ENCODE measurements at places on chromosomes 6 and 20.

DNA sequence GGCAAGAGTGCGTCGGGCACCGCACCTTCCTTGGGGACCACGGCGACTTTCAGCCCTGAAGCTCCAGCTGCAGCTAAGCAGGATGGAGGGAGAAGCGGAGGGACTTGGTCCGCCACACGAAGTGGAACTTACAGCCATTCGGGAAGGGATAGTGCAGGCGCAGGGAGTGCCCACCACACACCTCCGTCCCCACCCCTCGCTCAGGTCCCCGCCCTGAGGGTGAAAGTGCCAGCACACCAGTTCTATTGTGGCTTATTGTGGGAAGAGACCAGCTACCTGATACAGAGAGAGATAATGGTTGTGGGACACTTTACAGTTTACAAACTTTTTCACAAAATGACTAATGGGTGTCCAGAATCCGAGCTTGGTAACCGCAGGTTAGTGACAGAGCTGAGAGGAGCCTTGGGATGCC, 76.1 kb downstream of the IRF4 start:
- no peak for DNase-seq

- no peak for DNase-seq
These were observed 26.4 kb downstream of the LY86 start for GRCh38 chr6:6614983-6615349.

DNA sequence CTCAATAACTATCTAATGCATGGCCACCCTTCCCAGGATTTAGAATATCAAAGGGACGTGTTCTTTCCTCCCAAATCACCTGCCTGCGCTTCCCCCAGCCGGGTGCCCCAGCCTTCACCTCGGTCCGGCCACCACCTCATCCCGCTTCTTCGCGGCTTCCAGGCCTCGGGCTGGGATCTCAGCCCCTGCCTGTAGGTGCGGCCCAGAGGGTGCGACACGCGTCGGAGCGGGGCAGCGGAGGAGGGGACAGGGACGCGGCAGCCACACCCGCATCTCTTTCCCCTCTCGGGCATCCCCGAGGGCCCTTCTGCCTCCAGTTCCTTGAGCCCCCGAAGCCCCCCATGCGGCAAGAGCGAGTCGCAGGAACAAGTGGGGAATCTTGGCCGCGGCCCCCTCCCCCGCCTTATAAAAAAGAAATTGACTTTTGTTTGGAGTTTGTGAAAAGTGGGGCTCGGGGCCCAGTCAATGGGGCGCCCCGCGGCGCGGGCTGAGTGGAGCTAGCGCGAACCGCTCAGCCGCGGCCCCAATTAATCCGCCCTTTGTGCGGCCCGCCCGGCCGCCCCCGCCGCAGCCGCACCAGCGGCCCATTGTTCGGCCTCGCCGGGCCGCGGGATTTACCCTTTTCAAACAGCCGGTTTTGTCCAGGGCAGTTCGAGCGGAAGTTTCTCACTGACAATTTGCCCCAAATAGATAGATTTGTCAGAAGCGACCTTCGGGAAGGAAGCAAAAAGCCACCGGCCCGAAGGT, 8.4 kb upstream of the NR2E1 start:
- DNase-seq = no peak

- no peak for DNase-seq
These were observed 200.0 kb downstream of the PHACTR1 start for GRCh38 chr6:12916420-12917136.

GRCh38 chr20:3749689-3750531, 17.4 kb downstream of the HSPA12B start:
- no peak for DNase-seq

- no peak for DNase-seq
These were observed 20.1 kb downstream of the FAM50B start for GRCh38 chr6:3869284-3869631.
